ENCODE measurements at places on chromosomes 2 and 18.
A peak's percentile ranks its signal among the peaks of the same experiment; 100 is the strongest.

DNA sequence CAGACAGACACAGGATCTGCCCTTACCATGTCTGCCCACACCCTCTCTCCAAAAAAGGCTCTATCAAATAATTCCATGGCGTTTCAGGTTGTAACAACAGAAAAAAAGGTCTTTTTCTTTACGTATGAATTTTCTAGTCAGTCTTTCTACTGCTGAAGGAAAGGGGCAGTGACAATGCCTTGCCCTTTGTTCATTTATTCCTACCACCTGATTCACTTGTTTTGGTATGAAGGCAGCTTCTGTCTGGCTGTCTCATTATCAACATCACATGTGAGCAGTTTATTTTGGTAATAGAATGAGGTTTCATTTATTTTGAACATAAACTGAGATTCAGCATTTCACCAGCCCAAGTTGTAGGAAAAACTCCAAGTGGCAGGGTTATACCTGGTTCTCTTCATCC is 94.3 kb upstream of the KLF7 start:
- no peak for DNase-seq

DNA sequence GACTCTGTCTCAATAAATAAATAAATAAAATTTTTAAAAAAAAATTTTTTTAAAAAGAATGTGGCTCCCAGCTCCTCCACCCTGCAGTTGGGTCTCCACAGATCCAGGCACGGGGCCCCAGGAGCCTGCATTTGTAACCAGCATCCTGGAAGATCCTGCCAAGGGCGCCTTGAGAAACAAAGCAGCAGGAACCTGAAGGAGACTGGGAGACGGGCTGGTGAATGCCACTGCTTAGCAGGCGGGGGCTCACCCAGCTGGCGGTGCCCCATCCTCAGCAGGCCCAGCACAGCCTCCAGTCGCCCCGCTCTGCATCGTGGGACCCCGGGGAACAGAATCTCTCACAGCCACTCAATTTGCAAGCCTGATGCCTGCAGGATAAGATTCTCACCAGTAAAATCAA is 187.5 kb upstream of the SALL3 start:
- DNase-seq, result no peak

DNA sequence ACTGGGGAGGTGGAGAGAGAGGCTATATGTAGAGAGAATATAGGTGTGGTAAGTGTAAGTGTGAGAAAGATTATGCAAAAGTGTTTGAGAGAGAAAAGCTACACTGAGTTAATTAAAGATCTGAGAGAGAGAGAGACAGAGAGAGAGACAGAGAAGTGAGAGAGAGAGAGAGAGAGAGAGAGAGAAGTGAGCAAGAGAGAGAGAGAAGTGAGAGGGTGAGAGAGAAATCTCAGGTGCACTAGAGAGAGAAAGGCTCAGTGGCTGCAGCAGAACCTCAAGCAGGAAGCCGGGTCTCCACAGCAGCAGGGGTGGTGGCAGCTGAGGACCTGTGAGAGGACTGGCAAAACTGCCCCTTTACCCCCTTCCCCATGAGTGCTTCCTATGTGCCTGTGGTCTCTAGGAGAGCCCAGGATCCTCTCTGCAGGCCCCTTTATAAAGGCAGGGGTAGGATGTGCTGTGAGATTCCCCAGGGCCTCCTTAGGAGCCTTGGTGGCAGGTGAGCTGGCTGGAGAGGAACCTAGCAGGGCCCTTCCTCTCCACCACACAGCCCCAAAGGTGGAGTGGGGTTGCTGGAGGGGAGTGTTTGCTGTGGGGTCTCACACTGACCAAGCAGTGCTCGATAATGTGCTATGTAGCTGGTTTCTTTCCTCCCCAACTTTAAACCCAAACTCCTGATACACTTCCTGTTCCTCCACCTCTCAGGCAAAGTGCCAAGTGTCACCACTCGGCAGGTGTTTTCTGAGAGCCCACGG is 52.6 kb downstream of the SLC4A5 start:
- peak; percentile 31 for DNase-seq

- DNase-seq, result no peak
These were observed 6.8 kb upstream of the STK25 start for GRCh38 chr2:241514986-241515737.

DNA sequence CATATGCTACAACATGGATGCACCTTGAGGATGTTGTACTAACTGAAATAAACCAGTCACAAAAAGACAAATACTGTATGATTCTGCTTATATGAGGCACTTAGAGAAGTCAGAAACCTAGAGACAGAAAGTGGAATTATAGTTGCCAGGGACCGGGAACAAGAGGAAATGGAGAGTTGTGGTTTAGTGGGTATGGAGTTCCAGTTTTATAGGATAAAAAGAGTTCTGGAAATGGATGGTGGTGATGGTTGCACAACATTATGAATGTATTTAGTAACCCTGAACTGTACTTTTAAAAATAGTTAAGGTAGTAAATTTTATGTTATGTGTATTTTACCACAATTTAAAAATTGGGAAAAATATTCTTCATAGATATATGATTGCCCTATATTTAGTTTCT is 97.7 kb downstream of the DPP4 start:
- DNase-seq, result no peak

GRCh38 chr18:78378403-78378802 is 601.2 kb upstream of the SALL3 start:
- no peak for DNase-seq

DNA sequence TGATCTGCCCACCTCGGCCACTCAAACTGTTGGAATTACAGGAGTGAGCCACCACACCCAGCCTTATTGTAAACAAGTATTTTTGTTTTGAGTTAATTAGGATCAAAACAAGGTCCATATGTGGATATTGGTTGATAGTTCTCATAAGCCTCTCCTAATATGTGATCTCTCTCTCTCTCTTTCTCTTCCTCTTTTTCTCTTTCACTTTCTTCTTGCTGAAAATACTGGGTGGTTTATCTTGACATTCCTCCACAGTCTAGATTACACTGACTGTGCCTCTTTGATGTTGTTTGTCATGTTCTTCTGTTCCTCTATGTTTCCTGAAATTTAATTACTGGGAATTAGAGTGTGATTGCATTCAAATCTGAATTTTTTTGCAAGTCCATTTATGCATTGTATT is 547.5 kb upstream of the NRXN1 start:
- DNase-seq, result no peak

DNA sequence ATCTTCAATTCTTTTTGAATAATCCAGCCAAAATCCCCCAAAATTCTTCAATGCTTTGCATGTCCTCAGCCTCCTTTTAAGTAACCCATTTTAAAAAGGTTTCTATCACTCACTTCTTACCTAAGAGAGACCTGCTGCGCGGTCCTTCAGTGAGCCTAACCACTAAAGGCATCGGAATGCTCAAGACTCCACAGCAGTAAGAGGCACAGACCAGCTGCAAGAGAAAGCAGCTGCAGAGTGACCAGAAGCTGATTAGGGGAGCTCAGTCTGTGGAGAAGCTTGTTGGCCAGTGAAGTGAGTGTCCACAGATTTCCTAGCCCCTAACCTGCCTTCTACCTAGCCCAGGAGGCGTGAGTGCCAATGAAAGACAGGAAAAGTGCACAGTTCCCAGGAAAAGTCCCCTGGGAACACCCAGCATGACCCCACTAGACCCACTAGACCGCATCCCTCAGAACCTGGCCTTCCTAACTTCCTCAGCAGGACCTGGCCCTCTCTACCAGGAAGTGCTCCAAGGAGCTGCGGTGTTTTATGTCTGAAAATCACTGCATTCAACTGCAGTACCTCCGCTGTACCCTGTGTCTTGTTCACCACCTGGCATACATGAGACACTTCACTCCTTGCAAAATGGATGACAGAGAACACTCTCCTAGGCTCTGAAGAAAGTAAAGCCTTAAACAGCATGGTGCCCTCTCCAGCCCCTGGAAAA is 10.1 kb downstream of the MBOAT2 start:
- DNase-seq, result no peak

DNA sequence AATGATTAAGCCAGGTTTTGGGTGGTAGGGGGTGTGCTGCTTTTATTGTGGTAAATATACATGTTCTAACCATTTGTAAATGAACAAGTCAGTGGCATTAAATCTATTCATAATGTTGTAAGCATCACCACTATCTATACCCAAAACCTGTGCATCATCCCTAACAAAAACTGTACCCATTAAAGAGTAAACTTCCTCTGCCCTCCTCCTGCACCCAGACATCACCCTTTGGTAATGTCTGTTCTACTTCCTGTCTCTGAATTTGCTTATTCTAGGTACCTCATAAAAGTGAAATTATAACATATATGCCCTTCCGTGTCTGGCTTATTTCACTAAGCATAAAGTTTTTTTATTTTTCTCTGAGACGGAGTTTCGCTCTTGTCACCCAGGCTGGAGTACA is 14.1 kb downstream of the RIF1 start:
- no peak for DNase-seq

- DNase-seq, result no peak
These were observed 22.2 kb downstream of the PIK3C3 start for GRCh38 chr18:41977233-41977632.

- peak; percentile 40 for DNase-seq
These were observed 32.0 kb downstream of the CENPO start for GRCh38 chr2:24824966-24825882.

- DNase-seq, result no peak
These were observed 73.3 kb downstream of the KCNJ3 start for GRCh38 chr2:154771664-154772284.

DNA sequence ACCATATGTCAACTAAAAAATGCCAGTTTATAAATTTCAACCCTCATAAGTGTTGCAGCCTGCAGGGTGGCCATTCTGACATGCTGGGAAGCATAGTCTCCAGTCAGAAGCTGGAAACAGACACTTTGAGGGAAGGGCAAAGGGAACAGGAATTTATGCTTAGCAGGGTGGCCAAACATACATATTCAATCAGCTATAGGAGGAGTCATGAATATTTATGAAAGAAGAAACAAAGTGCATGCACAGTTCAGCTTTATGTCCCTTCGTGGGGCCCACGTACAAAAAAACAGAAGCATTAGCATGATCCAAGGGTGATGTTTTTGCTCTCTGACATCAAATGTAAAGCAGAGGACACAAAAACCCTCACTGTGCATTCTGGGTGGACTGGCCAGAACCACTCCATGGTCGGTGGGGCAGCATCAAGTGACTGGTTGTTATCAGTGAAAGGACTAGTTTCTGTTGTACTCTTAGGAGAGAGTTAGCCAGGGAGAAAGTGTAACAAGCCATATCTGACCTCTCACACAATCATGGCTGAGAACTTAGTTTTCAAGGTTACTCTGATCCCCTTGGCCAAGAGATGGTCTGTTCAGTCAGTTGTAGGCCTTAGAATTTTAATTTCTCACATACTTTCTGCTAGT is 9.9 kb upstream of the PDE11A start:
- no peak for DNase-seq

- no peak for DNase-seq
These were observed 55.1 kb downstream of the MAP3K20 start for GRCh38 chr2:173130496-173131465.

DNA sequence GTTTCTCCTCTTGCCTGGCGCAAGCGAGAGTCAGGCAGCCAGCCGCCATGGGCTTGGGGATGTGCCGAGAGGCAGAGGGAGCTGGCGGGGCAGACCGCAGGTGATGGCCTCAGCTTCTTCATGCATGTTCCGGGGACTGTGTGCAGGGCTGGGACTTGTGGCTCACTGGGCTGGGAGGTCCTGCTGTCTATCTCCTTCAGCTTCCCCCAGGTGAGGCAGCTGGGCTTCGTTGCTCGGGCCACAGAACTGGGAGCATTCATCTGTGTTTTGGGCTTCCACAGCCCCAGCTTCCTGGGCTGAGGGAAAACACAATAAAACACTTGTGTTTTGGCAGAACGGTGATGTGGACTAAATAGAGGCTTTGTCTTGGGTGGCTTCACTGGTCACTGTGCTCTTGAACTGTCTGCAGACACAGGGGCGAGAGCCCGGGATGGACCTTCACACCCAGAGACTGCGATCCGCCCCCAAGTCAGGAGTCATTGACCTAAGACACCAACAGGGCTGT is 93.5 kb downstream of the DYSF start:
- no peak for DNase-seq

DNA sequence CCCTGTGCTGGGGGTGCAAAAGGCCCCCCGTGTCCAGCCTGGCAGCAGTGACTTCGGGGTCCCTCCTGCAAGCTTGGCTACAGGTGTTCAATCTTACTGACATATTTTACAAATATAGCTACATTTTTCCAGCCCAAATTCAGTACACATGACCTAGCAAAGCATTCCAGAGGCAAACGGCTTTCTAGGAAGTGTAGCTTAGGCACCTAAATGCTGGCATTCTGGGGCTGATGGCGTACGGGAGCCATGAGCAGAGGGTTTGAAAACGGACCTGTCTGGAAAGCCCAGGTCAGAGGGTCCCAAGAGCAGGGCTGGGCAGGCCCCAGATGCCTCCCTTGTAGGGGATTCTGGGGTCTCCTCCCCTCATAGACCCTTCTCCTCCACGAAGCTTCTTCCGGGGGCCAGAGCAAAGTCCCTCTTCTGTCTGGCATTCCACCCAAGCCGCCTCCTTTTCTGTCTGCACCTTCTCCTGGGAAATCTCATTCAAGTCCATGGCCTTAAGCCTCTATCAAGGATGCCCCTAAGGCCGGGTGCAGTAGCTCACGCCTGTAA is 63.3 kb upstream of the ASAP2 start:
- no peak for DNase-seq

DNA sequence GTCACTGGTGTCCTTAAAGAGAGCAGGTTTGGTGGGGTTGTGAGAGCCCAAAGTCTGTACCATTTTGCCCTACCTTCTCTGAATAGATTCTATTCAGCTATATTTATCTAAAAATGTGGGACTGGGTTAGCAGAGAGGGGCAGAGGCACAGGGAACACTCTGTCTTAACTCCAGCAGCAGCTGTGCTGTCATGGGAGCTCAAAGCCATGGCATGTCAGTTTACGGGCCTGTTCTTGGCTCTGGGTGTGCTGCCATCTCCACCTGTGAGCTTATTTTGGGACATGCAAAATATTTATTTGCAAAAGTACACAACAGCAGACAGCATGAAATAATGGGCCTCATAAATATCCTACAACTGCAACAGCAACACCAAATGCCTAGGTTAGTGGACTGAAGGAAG is 129.6 kb upstream of the KCTD1 start:
- no peak for DNase-seq

DNA sequence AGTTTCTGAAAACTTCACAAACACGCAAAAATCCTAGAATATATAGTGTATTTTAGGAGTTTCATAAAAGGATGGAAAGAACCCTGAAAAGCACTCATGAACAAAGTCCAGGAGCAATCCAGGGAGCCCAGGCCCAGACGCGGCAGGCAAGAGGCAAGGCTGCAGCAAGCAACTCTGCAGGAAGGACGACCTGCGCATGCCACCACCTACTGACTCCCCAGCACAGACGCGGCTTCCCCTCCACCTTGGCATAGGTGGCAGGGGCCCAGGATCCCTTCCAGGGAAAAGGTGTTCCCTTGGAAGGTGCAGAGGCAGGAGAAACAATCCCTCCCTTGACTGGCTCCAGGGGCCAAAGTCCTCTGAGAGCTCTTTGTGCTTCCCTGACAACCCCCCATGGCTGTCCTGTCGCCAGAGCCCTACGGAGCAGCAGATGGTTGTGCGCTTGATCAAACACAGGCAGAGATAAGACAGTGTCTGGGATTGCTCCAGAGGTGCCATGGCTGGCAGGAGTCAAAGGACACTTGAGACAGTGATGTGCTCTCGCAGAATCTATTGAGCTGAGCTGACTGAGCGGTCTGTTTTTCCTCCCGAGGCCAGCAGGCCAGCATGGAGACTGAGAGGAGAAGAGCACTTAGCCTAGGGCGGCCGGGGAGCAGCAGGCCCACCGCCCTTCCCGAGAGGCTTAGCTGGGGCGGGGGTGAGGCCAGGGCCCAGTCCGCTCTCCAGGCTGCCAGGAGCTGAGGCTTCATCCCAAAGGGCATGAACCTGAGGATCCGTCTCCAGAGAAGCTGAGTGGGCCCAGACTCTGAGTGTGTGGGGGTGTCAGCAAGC is 10.8 kb upstream of the AMER3 start:
- DNase-seq, result no peak

Data from naive thymus-derived CD8-positive, alpha-beta T cell (primary cell).